Stimulated activated CD4-positive, alpha-beta T cell treated with anti-CD3 and anti-CD28 coated beads, Interleukin-12 subunit alpha, Interleukin-12 subunit beta, amount 100 ng/mL, for 24 hours (primary cell): ENCODE measurements at places on chromosomes 12 and 14.
A peak's percentile ranks its signal among the peaks of the same experiment; 100 is the strongest.

DNA sequence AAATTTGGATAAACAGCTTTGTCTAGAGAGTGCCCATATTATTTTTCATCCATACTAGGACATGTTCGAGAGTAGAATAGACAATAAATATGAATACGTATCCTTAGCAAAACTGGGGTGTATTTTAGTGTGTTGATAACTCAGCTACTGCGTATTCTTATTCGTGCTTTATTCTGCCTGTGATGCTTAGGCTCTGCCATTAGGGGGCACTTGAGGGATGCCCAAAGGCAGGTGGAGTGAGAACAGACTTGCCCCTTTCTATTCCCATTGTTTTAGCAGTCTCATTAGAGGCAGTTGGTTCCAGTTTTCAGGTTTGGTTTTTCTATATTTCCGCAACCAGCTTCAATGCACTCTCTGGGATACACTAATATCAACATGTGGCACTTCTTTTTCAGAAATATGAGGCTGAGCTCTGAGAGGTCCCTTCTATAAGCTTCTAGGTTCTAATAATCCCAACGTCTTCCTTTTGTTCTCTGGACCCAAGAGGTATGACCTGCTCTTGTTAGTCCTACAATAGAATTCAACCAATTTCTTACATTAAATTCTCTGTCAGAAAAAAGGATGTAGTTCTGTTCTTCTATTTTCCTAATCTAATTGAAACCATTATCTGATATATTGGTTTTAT, 985.7 kb upstream of the FBXO33 start:
- peak; percentile 3 for DNase-seq

DNA sequence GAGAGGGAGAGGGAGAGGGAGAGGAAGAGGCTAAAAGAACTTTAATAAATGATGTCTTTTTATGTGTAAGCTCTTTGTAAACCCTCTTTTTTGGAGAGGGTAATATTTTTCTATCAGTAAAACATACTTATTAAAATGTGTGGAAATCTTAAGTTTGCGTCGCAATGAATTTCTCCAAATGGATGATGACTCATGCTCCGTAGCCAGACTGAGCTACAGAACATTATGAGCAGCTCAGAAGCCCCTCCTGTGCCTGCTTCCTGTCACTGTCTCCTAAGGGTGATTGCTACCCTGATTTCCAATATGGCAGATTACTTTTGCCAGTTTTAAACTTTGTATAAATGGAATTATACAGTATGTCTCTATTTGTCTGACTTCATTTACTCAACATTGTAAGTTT, 13.0 kb upstream of the PYGL start:
- no peak for DNase-seq

- no peak for DNase-seq
Measured at GRCh38 chr12:119829439-119829838, 47.7 kb downstream of the CIT start.

DNA sequence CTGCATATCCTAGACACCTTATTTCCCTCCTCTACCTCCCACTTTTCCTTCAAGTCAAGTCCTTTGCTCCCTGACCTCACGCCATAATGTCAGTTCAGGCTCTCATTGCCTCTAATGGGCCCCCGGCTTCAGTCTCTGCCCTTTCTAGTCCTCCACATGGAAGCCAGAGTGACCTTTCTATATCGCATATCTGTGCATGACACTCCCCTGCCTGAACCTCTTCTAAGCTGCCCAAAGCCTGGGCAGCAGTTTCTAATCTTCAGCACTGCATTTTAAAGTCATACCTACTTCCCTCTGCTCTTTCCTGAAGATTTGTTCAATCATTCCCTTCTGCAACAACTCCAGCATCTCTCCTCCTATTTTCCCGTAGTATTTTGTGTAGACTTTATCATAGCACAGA, 45.5 kb downstream of the ESR2 start:
- DNase-seq = no peak

- DNase-seq = no peak
Measured at GRCh38 chr14:75881994-75882393, 99.8 kb downstream of the TGFB3 start.

DNA sequence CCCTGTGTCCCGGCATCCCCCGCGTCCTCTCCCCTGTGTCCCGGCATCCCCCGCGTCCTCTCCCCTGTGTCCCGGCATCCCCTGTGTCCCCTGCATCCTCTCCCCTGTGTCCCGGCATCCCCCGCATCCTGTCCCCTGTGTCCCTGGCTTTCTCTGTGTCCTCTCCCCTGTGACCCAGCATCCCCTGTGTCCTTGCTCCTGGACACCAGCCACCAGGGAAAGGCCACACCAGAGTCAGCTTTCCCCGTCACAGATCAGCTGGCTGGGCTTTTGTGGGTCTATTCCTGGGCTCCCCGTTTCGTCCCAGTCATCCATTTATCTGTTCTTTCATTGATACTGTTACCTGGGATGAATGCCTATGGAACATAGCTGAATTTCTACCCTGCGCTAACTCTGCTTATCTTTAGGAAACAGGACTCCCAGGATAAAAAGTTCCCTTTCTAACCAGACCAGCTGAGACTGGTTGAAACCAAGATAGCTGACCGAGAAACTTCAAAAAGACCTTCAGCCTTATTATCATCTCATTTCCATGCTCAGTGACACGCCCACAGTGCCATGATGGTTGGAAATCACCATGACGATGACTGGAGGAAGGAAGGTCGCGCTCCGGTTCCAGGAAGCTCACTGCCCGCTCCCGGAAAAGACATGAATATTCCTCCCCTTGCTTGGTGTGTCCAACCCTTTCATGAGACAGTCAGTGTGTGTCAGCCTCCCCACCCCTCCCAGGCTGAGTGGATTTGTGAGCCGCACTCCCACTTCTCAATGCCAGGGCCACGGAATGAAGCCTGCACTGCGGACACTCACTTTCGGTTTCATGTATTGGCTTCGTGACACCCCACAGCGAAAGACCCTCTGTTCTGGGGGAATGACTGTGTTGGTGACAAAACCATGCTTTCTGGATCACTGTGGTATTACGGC, 276.4 kb upstream of the SFSWAP start:
- no peak for DNase-seq

DNA sequence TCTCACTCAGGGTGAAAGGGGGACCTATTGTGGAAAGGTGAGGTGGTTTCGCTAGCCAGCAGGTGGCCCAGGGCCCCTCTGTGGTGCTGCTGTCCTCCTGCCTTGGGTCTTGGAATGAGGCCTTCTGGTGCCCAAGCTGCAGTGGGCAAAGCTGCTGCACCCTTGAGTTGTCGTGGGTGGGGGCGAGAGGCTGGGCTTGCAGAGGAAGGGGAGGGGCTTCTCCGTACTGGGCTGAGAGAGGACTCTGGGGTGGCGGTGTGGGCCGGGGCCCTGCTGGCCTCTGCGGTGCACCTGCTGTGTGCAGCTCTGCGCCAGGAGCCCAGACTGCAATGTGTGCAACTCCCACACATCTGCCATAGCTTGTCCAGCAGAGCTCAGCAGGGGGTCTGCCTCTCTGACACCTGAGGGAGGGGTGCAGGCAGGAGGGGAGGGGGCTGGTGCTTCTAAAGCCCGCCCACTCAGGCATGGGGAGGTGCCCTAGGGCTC, 145.8 kb downstream of the KIF26A start:
- DNase-seq = no peak

- no peak for DNase-seq
Measured at GRCh38 chr14:51862176-51862796, 1.9 kb downstream of the GNG2 start.

GRCh38 chr12:20211981-20212421, 156.3 kb upstream of the PDE3A start:
- DNase-seq = no peak

GRCh38 chr14:101120641-101121507, 217.4 kb upstream of the RTL1 start:
- no peak for DNase-seq

- no peak for DNase-seq
Measured at GRCh38 chr12:93896427-93896826, 219.3 kb downstream of the CRADD start.

- DNase-seq = no peak
Measured at GRCh38 chr12:109016016-109016415, 4.9 kb downstream of the SVOP start.
